ENCODE measurements at places on chromosomes 16 and 17.

DNA sequence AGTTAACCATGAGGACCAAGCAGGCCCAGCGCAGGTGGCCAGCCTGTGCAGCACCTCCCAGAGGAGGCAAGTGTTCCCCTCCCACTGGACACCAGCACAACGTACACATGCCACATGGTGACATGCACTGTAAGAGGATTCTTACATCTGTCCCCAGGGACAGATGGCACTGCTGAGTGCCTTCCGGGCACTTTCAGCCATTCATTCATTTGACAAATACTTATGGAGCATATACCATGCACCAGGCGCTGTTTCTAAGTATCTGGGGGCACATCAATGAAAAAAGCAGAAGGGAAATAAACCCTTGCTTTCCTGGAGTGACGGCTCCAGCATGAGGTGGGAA, 79.6 kb downstream of the GAS7 start:
- DNase-seq, result no peak

DNA sequence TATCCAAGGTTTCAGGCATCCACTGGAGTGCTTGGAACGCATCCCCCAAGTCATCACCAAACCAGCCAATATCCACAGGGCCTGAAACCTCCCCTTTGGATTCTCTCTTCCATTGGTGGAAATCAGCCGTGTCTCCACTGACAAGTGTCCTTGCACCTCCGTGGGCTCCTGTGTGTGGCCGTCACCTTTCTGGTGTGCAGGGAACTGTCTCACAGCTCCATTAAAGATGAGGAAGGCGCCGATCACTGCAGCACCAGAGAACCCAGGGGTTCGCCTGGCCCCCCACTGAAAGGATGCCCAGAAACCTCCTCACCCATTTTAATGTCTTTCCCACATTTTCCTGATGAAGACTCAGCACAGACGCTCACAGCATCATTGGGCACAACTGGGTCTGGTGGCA, 17.8 kb upstream of the METRNL start:
- DNase-seq, result peak; percentile 2

GRCh38 chr17:3990386-3991127, 26.3 kb upstream of the ATP2A3 start:
- no peak for DNase-seq

GRCh38 chr16:64440005-64440404, 681.9 kb downstream of the CDH11 start:
- DNase-seq, result no peak

DNA sequence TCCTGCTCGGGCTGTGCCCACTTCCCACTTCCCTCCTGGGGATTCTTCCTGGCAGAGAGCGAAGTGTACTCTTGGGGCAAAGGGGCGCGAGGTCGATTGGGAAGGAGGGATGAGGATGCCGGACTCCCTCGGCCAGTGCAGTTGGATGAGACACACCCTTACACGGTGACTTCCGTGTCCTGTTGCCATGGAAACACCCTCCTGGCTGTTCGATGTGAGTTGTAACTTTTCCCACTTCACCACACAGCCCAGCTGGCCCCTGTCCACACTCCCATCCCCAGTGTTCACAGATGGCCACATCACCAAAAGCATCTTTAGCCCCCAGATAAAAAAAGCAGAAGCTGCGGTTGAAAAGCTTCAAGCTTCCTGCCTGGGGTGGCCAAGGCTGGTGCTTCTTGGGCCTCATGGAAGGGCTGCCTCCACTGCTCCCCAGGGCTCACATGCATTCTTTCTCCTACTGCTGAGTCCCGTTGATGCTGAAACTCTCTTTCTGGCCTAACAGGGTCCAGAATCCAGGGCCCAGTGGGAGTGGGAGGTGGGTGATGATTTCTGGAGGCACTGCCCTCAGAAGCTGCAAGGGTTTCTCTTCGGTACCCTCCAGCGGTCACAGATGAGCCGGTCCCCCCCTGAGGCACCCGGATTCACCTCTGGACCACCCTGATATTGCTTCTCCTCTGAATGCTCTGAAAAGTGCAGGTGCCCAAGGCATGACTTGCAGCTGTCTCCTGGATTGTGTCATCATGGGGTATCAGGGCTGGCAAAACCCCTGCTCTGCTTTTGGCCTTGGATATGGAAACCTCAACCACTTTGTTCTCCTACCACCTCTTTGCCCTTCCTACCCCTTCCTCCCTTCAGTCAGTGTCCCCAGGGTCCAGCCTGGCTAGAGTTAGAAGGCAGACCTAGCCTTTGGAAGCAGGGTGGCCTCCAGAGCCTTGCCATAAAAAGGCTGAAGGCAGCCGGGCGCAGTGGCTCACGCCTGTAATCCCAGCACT, 2.2 kb upstream of the TRAF4 start:
- DNase-seq, result no peak

DNA sequence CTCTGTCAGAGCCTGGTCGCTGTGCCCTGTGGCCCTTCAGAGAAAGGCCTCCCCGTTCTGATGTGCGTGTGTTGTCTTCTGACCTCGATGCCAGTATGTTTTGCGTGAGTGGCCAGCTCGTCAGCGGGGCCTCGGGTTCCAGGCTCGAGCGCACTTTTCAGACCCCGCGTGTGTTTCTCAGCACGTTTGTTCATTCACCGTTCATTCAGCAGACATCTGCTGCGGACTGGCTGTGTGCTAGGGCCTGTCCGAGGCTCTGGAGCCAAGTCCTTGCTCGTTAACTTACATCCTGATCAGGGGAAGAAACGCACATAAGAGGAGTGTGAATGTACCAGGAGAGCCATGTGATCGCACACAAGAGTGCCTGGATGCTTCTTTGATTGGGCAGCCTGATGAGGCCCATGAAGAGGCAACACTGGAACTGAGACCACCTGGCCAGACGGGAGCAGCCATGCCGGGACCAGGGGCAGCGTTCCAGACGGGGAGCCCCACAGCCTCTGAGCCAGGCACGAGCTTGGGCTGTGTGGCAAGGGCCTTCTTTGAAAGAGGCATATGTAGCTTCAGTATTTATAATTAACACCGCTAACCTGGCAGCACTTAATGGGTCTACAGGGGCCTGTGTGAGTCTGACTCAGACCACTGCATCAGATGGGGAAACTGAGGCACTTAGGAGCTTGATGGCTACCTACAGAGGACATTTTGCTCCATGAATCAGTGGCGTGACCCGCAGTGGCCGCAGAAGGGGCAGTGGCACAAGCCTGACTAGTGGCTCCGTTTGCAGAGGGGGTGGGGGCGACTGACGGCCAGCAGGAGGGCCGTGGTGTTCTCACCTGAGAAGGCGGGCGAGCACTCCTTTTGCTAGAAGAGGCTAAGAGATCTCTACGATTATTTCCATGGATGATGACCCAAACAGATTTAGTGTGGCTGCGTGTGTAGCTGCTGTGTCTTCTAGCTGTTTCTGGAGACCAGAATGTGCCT, 187.9 kb upstream of the CHMP6 start:
- no peak for DNase-seq

DNA sequence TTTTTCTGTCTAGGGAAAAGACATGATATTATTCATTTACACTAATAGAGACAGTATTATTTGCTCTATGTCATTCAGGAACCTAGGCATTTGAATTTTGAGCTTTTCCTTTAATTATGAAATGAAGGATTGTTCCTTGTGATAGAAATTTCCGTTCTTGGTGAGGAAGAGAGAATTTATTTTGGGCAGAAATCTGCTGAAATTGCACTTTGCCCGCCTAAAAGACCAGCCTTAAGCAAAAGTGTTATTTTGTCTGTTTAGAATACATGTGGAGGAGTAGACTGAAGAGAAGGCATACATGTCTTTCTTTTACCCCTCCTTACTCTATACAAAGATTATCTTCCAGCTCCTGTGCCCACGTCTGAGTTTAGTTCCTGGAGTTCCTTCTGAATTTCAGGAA, 16.8 kb upstream of the KRT10 start:
- no peak for DNase-seq

- no peak for DNase-seq
These were observed 15.0 kb upstream of the MPHOSPH6 start for GRCh38 chr16:82185012-82185411.

GRCh38 chr16:88936556-88937205, 40.3 kb downstream of the CBFA2T3 start:
- no peak for DNase-seq

GRCh38 chr17:1217089-1217385, 37.3 kb upstream of the ABR start:
- no peak for DNase-seq

- DNase-seq, result no peak
These were observed 19.3 kb downstream of the PEMT start for GRCh38 chr17:17572010-17572785.

Measured in activated CD4-positive, alpha-beta memory T cell treated with anti-CD3 and anti-CD28 coated beads, Interleukin-2, amount 10 ng/mL, durations not matched to agents 7 days and 5 days (primary cell).